ENCODE measurements at places on chromosomes 2 and 18.

DNA sequence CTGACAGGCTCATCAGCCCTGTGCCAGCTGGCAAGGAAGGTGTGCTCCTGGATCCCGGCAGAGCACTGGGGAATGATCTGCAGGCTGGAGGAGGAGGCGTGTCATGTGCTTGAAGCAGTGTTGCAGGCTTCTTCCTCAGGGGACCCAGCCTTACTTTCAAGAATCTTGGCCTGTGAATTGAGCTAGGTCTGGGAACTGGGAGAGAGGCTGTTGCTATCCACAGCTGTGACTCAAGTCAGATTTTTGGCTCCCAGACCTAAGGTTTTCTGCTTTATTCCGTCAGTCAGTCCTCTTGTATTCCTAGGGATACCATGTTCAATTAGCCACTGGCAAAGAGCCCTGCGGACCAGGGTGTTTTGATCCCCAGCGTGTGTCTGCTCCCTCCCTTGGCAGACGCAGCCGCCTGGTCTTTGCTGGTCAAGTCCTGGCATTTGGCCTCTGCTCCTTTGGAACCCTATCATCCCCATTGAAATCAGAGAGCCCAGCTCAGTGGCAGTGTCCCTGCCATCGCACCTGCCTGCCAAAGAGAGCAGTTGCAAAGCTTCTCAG lies 32.4 kb downstream of the ASB1 start:
- DNase-seq, result no peak

DNA sequence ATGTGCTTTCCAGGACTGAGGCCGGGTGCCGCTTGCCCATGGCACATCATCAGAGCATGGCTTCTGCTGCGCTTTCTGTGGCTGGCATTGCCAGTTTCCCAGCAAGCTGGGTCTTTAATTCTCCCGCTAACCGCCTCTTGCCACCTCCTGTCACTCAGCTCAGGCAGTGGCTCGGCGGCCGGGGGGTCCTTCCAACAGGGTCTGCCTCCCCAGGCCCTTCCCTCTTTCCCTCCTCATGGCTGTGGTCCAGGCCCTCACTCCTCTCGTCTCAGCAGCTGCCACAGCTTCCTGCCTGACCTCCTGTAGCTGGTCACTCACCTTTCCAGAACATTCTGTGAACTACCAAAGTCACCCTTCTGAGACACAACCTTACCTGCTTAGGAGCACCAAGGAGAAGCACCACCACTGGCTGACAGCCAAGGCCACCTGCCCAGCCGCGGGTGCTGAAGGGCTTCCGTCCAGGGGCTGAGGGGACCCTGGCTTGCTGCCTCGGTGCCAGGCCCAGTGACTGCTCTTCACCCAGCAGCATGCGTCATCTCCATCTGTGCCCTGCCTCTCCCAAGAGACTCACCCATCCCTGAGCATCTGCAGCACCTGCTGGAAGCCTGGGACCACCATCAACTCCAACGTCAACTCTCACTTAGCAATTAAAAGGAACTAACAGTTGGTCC lies 22.6 kb downstream of the CHMP1B start:
- no peak for DNase-seq

GRCh38 chr2:38497670-38498037 lies 105.1 kb downstream of the HNRNPLL start:
- DNase-seq, result no peak

GRCh38 chr2:58985541-58985940 lies 744.4 kb upstream of the FANCL start:
- DNase-seq, result no peak

GRCh38 chr2:222303828-222304736 lies 5.3 kb upstream of the PAX3 start:
- DNase-seq, result no peak

- DNase-seq, result no peak
Measured at GRCh38 chr2:14322306-14322705, 310.2 kb upstream of the LRATD1 start.

DNA sequence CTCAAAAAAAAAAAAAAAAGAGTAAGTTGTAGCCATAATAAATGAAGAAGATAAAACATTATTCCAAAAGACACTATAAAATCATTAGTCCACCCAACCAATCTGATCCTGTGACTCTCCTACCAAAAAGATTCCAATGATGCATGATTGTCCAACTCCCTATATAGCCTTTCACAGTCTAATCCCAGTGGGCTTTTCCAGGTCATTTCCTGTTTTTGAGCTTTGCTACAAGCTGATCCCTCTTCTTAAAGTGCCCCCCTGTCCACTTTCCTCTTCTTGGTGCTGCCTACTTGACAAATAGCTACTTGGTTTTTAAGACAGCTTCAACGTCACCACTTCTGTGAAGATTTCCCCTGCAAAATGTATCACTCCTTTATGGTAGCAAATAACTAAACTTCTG lies 88.4 kb downstream of the SEMA4F start:
- DNase-seq, result no peak

DNA sequence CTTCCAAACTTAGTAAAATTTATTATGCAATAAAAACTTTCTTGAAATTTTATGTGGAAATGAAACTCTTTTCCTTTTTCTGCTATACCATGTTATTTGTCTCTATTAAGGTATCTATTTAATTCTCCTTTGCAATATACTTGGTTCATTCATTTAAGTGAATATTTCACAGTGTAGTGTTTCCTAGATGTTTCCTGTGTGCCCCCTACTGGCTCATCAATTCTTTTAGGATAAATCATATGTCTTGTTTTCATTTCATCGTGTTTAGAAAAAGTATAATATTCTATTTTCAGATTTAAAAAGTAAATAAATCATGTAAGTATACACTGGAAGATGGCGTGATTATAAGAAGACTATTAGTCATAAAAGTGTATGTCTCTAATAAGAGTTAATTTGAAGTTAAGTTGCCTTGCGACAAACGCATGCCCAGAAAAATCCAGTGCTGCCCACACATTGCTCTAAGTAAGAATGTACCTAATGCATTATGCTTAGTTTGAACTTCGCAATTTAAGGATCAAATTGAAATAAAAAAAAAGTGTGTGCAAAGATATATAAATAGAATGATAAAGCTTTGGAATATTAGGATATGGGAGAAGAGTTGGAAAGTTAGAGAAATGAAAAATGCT lies 525.4 kb downstream of the KCNJ3 start:
- DNase-seq, result no peak

- no peak for DNase-seq
Measured at GRCh38 chr2:48560546-48561209, 30.7 kb downstream of the STON1 start.

- no peak for DNase-seq
Measured at GRCh38 chr2:240961910-240962299, 36.5 kb upstream of the SNED1 start.

DNA sequence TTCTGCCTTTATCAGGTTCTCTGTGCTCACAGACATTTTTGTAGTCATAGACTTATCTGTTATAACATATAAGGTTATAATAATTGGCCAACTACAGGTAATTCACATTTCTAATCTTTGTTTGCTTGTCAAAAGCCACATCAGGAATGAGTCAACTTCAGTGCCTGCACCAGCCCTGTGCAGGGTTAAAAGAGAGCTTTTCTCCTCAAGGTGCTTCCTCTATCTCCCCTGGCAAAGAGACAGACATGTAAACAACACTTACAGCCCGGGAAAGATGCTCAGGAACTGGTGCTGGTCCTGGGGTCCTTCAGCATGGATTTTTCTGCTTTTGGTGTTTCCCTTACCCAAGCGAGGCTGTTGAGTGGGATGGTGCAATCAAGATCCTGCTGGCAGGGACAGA lies 7.7 kb upstream of the EHD3 start:
- no peak for DNase-seq
